ENCODE measurements at places on chromosomes 6 and 20. TPM values are rescaled to one million over a fixed set of nuclear protein-coding genes. Genes with fewer than 3 reads are reported as not detected.

DNA sequence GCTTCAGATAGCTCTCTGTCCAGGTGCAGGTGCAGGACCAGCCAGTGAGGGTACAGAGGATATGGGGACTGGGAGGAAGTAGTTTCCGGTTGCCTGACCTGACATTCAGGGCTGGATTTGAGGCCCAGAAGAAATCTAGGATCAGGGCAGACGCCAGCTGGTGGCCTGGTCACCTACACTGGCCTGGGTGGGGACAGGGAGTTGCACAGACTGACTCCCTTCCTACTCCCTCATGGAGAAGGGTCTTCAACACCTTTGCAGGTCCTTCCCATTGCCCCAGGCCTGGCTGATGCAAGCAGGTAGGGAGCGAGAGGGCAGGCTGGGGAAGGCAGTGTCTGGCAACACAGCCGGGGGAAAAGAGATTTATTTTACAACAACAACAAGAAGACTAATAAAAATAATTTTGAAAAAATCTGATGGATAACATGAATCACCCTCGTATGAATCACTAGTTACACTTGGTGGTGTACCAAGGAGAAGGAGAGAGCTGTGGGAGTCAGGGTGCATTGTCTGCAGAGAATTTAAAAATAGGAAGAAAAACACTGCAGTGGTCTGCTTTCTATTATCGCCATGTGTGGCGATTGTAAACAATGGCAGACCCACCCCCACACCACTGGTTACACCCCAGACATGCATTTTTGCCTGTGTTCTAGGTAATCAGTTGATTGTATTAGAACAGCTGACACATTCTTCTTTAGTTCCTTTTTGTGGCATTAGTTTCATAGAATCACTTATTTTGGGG lies 62.3 kb upstream of the SNX9 start:
- no peak for DNase-seq

Gene TAAR9
- total RNA-seq = not detected

- DNase-seq = no peak
Measured at GRCh38 chr6:85432554-85432953, 17.3 kb upstream of the NT5E start.

GRCh38 chr6:68008445-68008844 lies 626.6 kb upstream of the ADGRB3 start:
- no peak for DNase-seq

- DNase-seq = no peak
Measured at GRCh38 chr6:30884521-30885480, 482 bp downstream of the DDR1 start.

GRCh38 chr6:4907602-4908001 lies 96.2 kb downstream of the RPP40 start:
- DNase-seq = no peak

DNA sequence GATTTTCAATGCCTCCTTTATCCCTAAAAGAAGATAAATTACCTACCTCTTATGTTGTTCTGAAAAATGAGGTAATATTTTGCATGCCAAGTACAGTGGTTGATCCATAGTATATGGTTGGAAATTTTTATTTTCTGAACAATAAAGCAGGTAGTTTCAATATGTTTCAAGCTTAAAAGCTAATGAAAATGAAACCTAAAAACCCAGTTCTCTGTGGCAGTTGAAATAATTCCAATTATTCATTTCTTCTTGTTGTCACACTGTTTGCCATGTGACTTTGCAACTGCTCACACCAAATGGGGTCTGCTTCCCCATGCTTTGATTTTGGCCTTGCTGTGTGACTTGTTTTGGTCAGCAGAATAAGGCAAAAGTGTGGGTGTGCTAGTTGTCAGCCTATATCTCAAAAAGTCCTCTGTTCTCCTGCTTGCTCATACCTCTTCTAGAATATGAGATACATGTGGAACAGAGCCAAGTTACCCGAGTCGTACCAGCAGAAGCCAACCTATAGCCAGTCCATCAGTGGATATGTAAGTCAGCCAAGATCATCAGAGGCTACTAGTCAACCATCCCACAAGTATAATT lies 197.2 kb upstream of the THEMIS start:
- no peak for DNase-seq

- no peak for DNase-seq
Measured at GRCh38 chr20:3847429-3847940, 851 bp downstream of the MAVS start.

DNA sequence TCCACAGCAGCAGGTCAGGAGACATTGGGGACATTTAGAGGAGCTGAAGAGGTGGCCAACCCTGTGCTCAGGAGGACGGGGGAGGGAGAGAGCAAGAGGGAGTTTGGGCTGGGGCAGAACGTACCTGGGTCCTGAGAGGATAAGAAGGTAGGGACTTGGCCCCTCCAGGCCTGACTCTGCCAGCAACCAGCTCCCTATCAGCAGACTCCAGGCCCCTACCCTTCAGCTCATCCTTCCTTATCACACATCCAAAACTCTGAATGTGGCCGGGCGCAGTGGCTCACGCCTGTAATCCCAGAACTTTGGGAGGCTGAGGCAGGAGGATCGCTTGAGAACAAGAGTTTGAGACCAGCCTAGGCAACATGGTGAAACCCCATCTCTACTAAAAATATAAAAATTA lies 5.0 kb downstream of the STMN3 start:
- DNase-seq = no peak

DNA sequence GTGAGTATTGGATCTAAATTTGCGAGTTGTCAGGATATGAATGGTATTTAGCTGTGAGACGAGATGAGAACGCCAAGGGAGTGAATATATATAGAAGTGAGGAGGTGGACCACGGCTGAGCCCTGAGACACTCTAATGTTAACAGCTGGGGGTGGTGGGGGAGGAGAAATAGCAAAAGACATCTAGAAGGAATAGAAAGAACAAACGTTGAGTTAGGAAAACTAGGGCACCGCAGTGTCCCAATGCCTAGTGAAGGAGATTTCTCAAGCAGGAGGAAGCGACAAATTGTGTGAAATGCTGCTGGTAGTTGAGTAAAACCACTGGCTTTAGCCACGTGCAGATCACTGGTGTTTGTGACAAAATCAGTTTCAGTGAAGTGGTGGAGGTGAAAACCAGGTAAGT lies 56.9 kb downstream of the CD164 start:
- no peak for DNase-seq

GRCh38 chr20:20710443-20711315 lies 1.8 kb downstream of the RALGAPA2 start:
- DNase-seq = no peak

Gene COL11A2
- 0.94 TPM for total RNA-seq

GRCh38 chr6:25173951-25174474 lies 105.2 kb upstream of the CARMIL1 start:
- no peak for DNase-seq

GRCh38 chr6:152057832-152058498 lies 250.5 kb downstream of the ESR1 start:
- no peak for DNase-seq

GRCh38 chr6:84242265-84242664 lies 14.8 kb upstream of the CEP162 start:
- no peak for DNase-seq

GRCh38 chr20:3092611-3093379 lies 8.3 kb upstream of the AVP start:
- DNase-seq = peak; percentile 41

DNA sequence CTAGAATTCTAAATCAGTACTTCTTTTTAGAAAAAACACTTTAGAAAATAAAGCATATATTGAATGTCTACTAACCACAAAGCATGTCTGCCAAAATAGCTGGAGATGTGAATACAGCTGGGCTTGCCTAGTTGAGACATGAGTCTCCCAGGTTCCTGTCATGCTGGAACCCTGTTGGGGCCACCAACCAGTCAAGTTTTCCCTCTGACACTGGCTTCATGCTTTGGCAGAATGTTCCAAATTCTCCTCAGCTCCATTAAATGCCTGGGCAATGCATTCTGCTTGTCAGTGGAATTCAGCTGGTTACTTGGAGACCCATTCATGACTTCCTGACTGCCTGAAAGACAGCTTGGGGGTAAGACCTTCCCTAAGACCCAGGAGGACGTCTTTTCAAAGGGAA lies 87.2 kb downstream of the PRND start:
- DNase-seq = no peak

Gene OTOR
- not detected for total RNA-seq

- DNase-seq = no peak
Measured at GRCh38 chr6:26224940-26225847, 138.0 kb downstream of the HFE start.

DNA sequence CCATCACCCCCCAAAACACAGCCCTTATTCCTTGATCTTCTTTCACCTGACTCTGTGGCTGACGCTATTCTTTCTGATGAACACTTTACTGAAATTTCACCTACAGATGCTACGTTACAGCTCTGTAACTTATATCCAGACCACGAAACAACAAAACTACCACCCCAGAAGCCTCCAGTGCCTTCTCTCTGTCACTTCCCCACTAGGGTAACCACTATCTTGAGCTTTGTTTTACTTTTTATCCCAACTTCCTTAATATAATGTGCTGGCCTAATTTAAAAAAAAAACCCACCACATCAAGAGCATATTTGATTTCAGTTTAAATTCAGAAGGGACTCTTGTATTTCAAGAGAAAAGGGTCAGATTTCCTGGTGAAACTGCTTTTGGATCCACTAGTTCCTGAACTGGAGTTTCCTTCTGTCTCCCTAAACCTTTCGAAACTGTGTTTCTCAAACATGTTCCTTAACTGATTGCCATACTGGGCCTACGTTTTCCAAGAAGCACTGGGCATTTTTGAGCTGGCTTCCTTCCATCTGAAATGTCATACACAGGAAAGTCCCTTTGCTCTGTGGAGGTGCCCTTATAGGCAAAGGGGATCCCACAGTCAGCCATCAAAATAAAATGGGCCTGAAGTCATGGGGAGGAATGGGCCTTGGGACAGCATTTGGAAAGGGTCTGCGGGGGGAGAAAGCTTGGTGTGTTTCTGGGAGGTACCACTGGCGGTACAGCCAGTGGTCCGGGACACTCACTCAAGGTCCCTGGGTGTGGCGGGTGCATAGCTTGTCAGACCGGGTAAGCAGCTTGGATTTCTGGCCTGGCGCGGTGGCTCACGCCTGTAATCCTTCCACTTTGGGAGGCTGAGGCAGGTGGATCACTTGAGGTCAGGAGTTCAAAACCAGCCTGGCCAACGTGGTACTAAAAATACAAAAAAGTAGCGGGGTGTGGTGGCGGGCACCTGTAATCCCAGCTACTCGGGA lies 25.8 kb upstream of the RTF2 start:
- no peak for DNase-seq

GRCh38 chr20:43444107-43444506 lies 13.6 kb upstream of the SRSF6 start:
- DNase-seq = no peak

DNA sequence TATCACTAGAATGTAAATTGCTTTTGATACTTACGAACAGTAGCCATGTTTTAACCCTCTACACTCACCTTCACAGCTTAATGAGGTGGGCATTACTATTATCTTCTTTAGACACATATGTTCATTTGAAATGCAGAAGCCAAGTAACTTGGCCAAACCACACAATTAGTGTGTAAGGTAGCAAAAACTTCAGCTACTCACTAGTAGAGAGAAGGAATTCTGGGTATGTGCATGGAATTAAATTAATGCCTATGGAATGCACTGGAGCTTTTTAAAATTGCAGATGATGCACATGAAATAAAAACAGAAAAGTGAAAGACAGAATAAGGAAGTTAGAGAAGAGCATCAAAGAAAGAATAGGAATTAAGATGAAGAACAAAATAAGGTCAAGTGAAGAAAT lies 494.0 kb downstream of the ADGRB3 start:
- no peak for DNase-seq

- DNase-seq = no peak
Measured at GRCh38 chr20:5173751-5174150, 46.9 kb downstream of the CDS2 start.

Gene ZNF334
- total RNA-seq = 0.99 TPM

- DNase-seq = no peak
Measured at GRCh38 chr6:12163149-12163548, 127.0 kb upstream of the EDN1 start.

- DNase-seq = peak; percentile 30
Measured at GRCh38 chr6:46876126-46876525, 45.6 kb downstream of the ADGRF5 start.

DNA sequence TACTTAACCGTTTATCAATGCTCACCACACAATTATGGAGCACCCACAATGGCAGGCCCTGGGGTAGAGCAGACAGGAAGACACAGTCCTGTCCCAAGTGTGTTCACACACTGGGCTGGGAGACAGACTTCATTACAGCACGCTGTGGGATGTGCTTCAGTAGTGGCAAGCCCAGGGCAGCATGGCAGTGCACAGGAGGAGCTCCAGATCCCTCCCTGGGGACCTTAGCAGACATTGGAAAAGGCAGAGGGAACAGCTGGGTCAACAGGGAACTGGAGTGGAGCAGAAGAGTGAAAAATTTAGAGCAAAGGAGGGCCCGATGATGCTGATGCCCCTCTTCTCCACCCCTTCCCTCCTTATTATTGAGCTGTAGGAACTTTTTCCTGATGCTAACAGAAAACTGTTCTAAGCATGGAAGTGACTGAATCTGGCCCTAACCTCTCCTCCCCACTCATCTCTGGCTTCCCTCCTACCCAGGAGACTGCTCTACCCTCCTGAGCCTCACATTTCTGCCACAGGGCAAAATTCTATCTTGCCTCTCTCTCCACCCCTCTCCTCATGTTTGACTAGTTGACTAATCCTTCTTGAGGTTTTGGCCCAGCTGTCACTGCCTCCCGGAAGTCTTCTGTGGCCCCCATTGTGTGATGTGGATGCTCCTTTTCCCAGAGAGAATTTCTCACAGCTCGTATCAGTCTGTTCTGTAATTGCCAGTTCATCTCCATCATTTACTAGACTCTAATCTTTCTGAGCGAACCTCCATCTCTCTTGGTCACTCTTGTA lies 41.3 kb upstream of the NOP56 start:
- no peak for DNase-seq

Gene EYS
- 0.44 TPM for total RNA-seq

Measured in left cardiac atrium (tissue), 4 donors.